Heart right ventricle (tissue), 16 donors: ENCODE measurements at places on chromosomes 6 and 20. TPM values are rescaled to one million over a fixed set of nuclear protein-coding genes. Genes with fewer than 3 reads are reported as not detected.

GRCh38 chr6:12331474-12331873 is 41.3 kb downstream of the EDN1 start:
- no peak for DNase-seq

DNA sequence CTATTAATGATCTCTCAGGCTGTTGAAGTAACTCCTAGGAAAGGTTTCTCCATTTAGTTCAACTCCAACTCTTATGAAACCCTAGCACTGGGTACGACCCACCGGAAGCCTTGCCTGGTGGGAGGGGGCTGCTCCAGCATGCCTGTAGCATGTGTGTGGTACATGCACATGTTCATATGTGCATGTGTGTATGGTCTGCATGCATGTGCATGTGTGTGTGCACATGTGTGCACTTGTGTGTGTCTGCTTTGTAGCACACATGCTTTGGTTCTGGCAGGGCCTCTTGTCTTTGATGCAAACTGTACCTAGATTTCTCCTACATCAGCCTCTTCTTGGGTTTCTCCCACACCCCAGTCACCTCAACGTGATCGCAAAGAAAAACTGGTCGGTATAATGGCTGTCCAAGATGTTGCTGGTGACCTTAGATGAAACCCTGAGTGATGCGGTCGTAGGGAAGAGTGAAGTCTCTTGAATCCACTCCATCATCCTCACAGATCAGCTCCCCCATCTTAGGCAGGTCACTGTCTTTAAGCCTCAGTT is 193.5 kb downstream of the MYLK4 start:
- no peak for DNase-seq

DNA sequence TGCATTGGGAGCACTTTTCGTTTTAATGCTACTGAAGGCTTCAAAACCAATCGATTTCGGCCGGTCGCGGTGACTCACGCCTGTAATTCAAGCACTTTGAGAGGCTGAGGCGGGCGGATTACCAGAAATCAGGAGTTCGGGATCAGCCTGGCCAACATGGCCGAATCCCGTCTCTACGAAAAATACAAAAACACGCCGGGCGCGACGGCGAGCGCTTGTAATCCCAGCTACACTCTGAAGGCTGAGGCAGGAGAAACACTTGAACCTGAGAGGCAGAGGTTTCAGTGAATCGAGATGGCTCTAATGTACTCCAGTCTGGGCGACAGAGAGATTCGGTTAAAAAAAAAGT is 58.4 kb downstream of the TRIM38 start:
- peak; percentile 54 for DNase-seq

Gene OR2J3
- total RNA-seq, result not detected

GRCh38 chr6:83824388-83824801 is 28.8 kb upstream of the RIPPLY2 start:
- no peak for DNase-seq

DNA sequence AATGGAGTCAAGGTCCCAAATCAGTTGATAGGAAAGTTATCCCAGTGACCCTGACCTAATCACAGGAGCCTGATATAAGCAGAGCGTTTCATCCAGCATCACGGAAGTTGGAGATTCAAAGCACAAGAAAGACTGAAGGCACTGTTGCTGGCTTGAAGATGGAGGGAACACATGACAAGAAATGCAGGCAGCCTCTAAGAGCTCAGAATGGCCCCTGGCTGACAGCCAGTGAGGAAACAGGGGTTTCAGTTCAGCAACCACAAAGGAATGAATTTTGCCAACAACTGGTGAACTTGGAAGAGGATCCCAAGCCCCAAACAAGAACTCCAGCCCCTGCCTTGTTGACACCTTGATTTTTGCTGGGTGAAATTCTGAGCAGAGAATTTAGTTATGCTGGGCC is 778.5 kb downstream of the MAFB start:
- DNase-seq, result peak; percentile 11

Gene GPR63
- total RNA-seq, result 2.1 TPM

DNA sequence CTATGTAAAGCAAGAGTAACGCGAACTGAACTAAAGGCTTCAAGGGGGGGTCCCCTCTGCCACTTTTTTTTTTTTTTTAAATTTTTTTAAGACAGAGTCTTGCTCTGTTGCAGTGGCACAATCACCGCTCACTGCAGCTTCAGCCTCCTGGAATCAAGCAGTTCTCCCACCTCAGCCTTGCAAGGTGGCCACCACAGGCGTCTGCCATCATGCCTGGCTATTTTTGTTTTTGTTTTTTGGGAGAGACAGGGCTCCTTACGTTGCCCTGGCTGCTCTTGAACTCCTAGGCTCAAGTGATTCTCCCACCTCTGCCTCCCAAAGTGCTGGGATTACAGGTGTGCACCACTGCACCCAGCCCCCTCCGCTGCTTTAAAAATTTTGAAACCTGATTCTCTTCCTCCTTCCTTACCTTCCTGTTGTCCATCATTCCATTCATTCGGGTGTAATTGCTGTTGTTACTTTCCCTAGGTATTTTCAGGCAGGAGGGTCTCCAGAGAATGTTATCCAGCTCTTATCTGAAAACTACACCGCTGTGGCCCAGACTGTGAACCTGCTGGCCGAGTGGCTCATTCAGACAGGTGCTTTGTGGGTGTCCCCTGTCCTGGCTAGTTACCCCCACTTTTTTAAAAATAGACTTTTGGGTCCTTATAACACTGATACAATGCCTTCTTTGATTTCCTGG is 5.4 kb downstream of the NELFCD start:
- no peak for DNase-seq

Gene YIPF3
- total RNA-seq, result 52.6 TPM
